Placental pericyte (primary cell): ENCODE measurements at places on chromosomes 6 and 20. TPM values are rescaled to one million over a fixed set of nuclear protein-coding genes. Genes with fewer than 3 reads are reported as not detected.

Gene PAK5
- total RNA-seq = not detected in 2 replicates

Gene SLC22A7
- not detected in 2 replicates for total RNA-seq

Gene SLC52A3
- not detected in 2 replicates for total RNA-seq

Gene TBPL1
- 7.9 and 19.5 TPM in 2 replicates for total RNA-seq

Gene STMND1
- total RNA-seq = not detected in 2 replicates

Gene GGT7
- total RNA-seq = 8.6 and 14.9 TPM in 2 replicates

Gene SNAI1
- 1.1 and 2.1 TPM in 2 replicates for total RNA-seq

Gene GTSF1L
- total RNA-seq = not detected in 2 replicates

Gene FRK
- 0.29 and 0.44 TPM in 2 replicates for total RNA-seq

Gene CYP24A1
- total RNA-seq = 0.29 and 0.66 TPM in 2 replicates

Gene GPR6
- not detected in 2 replicates for total RNA-seq

Gene ZBTB46
- 3.3 and 20.5 TPM in 2 replicates for total RNA-seq

Gene RHAG
- not detected in 2 replicates for total RNA-seq
